ENCODE measurements at places on chromosomes 7 and 10. TPM values are rescaled to one million over a fixed set of nuclear protein-coding genes. Genes with fewer than 3 reads are reported as not detected.

GRCh38 chr10:129710510-129710847, 243.4 kb downstream of the MGMT start:
- no peak overlapping the region for H3K27ac ChIP-seq
- no peaks in the 10 kb centered on the region for H3K4me1 ChIP-seq
- H3K27me3 ChIP-seq, result no peaks in the 10 kb centered on the region

The ACTL6B gene
- not detected for total RNA-seq

DNA sequence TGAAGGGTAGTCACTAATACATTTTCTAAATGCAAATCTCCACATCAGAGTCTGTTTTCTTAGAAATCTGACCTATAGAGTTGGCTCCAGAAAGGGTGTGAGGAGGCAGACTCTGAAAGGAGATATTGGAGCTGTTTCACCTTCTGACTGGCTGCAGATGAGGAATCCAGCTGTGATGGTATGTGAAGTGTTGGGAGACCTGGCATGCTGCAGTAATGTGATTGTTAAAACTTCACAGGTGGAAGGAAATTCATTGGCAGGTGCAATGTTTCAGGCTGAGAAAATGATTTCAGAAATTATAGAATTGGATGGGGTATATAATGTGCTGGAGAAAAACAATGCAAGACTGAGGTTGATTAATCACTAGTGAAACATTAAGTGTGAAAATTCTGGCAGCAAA, 1134.0 kb upstream of the LRRN3 start:
- DNase-seq, result no peak
- no peaks in the 10 kb centered on the region for H3K36me3 ChIP-seq
- H3K27me3 ChIP-seq, result no peaks in the 10 kb centered on the region

The PON1 gene
- not detected for total RNA-seq

DNA sequence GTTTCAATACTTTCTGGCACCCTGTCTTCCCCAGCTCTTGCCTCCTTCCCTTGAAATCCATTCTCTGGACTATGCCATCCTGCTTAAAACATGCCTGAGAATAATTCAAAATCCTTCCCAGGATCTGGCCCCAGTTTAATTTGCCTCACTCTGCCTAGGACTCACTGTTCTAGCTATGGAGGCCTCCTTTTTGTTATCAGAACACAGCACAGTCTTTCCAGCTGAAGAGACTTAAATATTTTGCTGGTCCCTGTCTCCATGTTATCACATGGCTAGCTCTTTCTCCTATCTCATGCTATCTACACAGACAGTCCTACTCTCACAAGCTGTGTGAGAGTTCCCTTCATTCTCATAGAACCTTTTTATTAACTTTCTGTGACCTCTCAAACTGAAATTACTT, 194.8 kb downstream of the RNLS start:
- no peak overlapping the region for H3K4me3 ChIP-seq
- no peak overlapping the region for H3K27ac ChIP-seq
- peaks cover 27% of the 10 kb centered on the region for H3K4me1 ChIP-seq
- no peak for DNase-seq
- no peaks in the 10 kb centered on the region for H3K36me3 ChIP-seq
- H3K27me3 ChIP-seq, result no peaks in the 10 kb centered on the region

The KCP gene
- 2.0 TPM for total RNA-seq

GRCh38 chr7:67462781-67463191, 466.2 kb downstream of the TYW1 start:
- no peaks in the 10 kb centered on the region for H3K36me3 ChIP-seq
- H3K27me3 ChIP-seq, result no peaks in the 10 kb centered on the region
- no peaks in the 10 kb centered on the region for H3K4me1 ChIP-seq
- peak; percentile 48 for DNase-seq
- H3K27ac ChIP-seq, result no peak overlapping the region
- no peak overlapping the region for H3K4me3 ChIP-seq

GRCh38 chr10:132429281-132430230, 32.6 kb downstream of the PWWP2B start:
- peaks cover 17% of the 10 kb centered on the region for H3K4me1 ChIP-seq
- H3K27ac ChIP-seq, result no peak overlapping the region
- no peaks in the 10 kb centered on the region for H3K36me3 ChIP-seq
- no peak overlapping the region for H3K4me3 ChIP-seq

DNA sequence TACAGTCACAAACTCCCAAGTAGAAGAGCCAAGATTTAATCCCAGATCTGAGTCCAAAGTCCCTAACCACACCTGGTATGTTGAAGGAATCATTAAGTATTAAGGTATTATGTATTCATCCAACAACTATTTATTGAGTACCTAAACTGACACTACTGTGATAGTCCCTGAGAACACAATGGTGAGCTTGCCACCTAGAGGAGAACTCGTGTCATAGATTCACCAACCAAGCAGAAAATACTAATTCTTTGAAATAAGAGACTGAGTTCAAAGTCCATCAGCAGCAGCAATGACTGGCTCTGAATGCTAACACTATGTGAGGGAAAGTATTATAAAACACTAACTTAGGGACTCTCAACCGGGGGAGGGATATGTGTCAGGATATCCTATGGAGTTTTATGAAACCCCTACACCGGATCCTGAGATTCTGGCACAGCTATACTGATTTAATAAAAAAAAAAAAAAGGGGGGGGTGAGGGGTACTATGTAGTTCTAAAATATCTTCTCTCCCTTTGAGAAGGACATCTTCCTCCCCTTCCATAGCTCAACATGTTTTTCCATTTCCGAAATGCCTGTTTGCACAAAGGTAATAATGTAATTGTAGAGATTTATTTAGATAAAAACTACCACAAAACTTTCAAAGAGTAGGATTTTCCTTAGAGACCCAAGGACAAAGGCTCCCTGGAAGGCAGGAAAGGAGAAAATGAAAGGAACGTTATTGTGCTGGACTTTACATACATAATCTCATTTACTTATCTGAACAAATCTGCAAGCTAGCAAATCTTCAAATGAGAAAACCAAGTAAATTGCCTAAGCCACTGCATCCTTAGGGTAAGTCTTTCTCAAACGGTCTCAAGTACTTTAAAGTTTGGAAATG, 1.6 kb downstream of the NCOA4 start:
- H3K36me3 ChIP-seq, result no peaks in the 10 kb centered on the region
- H3K27ac ChIP-seq, result peak overlapping the region; percentile 93
- H3K4me1 ChIP-seq, result peaks cover 57% of the 10 kb centered on the region
- H3K4me3 ChIP-seq, result peak overlapping the region; percentile 69
- DNase-seq, result no peak

The PRLHR gene
- total RNA-seq, result 2.1 TPM

The MUC3A gene
- total RNA-seq, result 0.30 TPM

DNA sequence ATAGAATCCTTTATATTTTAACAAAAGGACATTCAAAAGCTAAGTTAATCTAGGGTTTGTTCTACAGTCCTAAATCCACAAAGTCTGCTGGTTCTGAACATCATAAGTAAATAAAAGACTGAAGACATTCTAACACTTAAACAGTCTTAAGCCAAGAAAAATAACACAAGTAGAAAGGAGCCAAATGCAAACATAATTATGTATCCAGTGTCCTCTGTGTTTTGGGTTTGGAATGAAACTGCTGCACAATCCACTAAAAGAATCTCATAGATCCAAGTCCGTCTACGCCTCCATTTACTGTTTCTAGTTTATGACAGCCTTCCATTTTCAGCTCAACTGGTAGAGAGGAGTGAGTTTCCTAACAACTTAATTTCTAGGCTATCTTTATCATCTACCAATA, 623.6 kb upstream of the FZD8 start:
- no peak for DNase-seq
- no peak overlapping the region for H3K27ac ChIP-seq
- H3K4me1 ChIP-seq, result no peaks in the 10 kb centered on the region
- H3K27me3 ChIP-seq, result no peaks in the 10 kb centered on the region

DNA sequence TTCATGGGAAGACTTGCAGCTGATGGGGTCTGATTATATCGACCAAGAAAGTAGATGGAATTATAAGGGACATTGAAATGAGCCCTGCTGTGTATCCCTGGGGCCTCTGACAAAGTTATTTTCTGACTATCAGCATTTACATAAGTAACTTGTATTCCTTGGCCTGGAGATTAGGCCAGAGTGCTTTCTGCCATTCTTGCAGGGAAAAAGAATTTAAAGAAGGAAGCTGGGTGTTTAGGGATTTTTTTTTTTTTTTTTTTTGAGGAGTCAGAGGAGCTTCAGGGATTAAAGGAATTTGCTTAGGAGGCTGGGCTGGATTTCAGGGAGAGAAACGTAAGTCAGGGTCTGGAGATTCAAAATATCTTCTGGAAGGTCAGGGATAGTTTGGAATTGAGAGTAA, 4.6 kb downstream of the SPAM1 start:
- H3K36me3 ChIP-seq, result no peaks in the 10 kb centered on the region
- H3K4me3 ChIP-seq, result no peak overlapping the region
- H3K4me1 ChIP-seq, result no peaks in the 10 kb centered on the region
- DNase-seq, result no peak

The CALML5 gene
- not detected for total RNA-seq

DNA sequence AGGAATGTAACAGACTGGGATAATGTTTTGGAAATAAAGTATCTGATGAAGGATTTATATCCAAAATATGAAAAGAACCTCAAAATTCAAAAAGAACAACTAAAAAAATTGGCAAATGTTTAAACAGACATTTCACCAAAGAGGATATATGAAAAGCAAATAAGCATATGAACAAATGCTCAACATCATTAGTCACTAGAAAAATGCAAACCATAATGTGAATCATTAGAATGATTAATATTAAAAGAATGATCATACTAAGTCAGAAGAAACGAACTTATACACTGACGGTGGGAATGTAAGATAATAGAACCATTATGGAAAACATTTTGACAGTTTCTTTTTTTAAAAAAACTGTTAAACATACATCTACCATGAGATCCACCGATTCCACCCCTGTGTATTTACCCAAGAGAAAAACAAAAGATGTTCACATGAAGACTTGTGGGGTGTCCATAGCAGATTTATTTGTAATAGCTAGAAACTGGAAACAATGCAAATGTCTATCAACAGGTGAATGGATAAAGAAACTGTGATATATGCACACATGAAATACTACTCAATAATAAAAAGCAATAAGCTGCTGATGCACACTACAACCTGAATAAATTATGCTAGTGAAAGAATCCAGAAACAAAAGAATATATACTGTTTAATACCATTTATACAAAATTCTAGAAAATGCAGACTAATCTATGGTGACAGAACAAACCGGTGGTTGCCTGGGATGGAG, 35.7 kb downstream of the PRKG1 start:
- H3K36me3 ChIP-seq, result no peaks in the 10 kb centered on the region
- no peaks in the 10 kb centered on the region for H3K27me3 ChIP-seq
- H3K4me1 ChIP-seq, result no peaks in the 10 kb centered on the region
- no peak overlapping the region for H3K27ac ChIP-seq

DNA sequence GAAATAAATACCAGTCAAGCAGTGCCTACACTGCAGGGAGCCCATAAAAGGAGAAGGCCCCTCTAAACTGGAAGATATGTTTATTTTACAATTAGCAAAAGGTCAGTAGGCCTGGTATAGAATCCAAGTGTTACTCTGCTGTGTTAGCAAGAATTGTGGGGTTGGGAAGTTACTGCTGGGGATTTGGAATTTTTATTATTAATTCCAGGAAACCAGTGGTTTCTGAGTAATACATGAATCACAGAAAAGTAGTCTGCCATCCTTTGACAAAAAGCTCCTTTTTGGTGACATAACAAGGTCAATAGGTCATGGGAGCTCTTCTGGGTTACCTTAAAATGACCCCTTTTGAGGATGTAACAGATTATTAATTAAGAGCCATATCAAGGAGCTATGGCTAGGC, 67.4 kb downstream of the ZNF92 start:
- no peak for DNase-seq
- no peaks in the 10 kb centered on the region for H3K4me1 ChIP-seq
- H3K27ac ChIP-seq, result no peak overlapping the region
- H3K4me3 ChIP-seq, result no peak overlapping the region
- H3K36me3 ChIP-seq, result no peaks in the 10 kb centered on the region
- H3K27me3 ChIP-seq, result no peaks in the 10 kb centered on the region

The ATXN7L1 gene
- 43.0 TPM for total RNA-seq

- no peaks in the 10 kb centered on the region for H3K27me3 ChIP-seq
- no peak overlapping the region for H3K27ac ChIP-seq
- no peak for DNase-seq
These were observed 221.6 kb downstream of the XPNPEP1 start for GRCh38 chr10:109701633-109702215.

GRCh38 chr10:12826800-12827372, 174.6 kb downstream of the CCDC3 start:
- H3K36me3 ChIP-seq, result peaks cover 8% of the 10 kb centered on the region
- H3K4me3 ChIP-seq, result no peak overlapping the region
- no peak overlapping the region for H3K27ac ChIP-seq
- no peaks in the 10 kb centered on the region for H3K4me1 ChIP-seq
- H3K27me3 ChIP-seq, result no peaks in the 10 kb centered on the region

The MYH16 gene
- total RNA-seq, result not detected

DNA sequence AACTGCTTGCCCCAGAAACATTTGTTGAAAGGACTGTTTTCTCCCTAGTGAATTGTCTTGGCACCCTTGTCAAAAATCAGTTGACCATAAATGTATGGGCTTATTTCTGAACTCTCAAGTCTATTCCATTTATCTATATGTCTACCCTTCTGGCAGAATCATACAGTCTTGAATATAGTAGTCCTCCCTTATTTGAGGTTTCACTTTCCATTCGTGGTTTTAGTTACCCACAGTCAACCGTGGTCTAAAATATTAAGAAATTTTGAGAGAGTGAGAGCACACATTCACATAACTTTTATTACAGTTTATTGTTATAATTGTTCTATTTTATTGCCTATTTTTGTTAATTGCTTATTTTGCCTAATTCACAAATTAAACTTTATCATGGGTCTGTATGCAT, 17.4 kb upstream of the CEP41 start:
- H3K27ac ChIP-seq, result no peak overlapping the region
- no peak for DNase-seq
- H3K4me3 ChIP-seq, result no peak overlapping the region
- no peaks in the 10 kb centered on the region for H3K4me1 ChIP-seq
- no peaks in the 10 kb centered on the region for H3K36me3 ChIP-seq
- H3K27me3 ChIP-seq, result no peaks in the 10 kb centered on the region

GRCh38 chr7:149855361-149856305, 17.5 kb downstream of the ZNF862 start:
- no peaks in the 10 kb centered on the region for H3K27me3 ChIP-seq
- H3K36me3 ChIP-seq, result peaks cover 30% of the 10 kb centered on the region
- no peak overlapping the region for H3K27ac ChIP-seq

DNA sequence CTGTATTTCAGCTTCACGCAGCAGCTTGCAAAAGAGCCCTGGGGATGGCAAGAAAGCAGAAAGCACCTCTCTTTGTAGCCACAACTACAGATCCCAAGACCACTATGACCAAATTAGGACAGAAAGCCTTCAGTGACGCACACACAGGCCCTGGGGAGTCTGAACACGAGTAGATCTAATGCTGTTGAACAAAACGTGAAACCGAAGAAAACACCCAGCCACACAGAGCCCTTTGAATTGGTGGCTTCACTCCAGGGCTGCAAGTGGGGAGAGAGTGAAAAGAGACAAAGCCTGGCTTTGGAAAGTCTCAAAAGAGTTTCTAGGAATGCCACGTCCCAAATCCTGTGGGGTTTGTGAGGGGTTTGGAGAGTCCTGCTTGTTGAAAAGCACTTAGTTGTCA, 28.4 kb downstream of the PLXNA4 start:
- H3K4me3 ChIP-seq, result no peak overlapping the region
- no peak overlapping the region for H3K27ac ChIP-seq
- no peaks in the 10 kb centered on the region for H3K36me3 ChIP-seq
- no peaks in the 10 kb centered on the region for H3K27me3 ChIP-seq
- no peaks in the 10 kb centered on the region for H3K4me1 ChIP-seq
- DNase-seq, result no peak

The NODAL gene
- not detected for total RNA-seq

The NKX1-2 gene
- total RNA-seq, result 0.09 TPM

The NEBL gene
- total RNA-seq, result 274 TPM

All from upper lobe of left lung (tissue), 6 donors.